ENCODE measurements at places on chromosomes 11 and 22.

DNA sequence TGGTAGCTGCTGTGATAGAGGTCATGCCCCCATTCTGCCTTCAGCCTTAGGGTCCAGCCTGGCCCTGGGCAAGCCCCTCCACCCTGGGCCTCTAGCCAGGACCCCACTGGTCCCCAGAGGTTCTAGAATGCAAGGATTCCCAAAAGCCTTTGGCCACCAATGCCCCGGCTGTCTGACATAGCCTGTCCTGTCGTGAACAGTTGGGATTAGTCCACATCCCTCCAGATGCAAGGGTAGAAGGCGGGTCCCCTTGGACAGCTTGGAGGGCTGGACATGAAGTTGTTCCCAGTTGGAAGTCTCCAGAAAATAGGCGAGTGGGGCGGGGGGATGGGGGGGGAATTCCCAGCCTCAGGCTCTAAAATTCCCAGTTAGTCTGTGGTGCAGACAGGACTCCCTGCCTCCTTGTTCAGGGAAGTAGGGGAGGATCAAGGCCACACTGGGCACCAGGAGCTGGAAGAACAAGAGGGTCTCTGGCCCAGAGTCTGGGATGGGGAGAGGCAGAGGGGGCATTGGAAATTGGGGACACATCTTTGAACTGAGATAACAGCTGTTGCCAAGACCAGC, 5.2 kb upstream of the ADORA2A start:
- no peak overlapping the region for H3K27ac ChIP-seq
- H3K4me3 ChIP-seq: no peak overlapping the region
- no peaks in the 10 kb centered on the region for H3K36me3 ChIP-seq
- no peak for DNase-seq
- peaks cover 27% of the 10 kb centered on the region for H3K4me1 ChIP-seq

- H3K4me1 ChIP-seq: no peaks in the 10 kb centered on the region
- H3K27ac ChIP-seq: no peak overlapping the region
- no peaks in the 10 kb centered on the region for H3K36me3 ChIP-seq
- H3K27me3 ChIP-seq: no peaks in the 10 kb centered on the region
- no peak overlapping the region for H3K4me3 ChIP-seq
Observed at GRCh38 chr11:124970925-124971324, 16.9 kb downstream of the CCDC15 start.

- no peak for DNase-seq
- H3K4me3 ChIP-seq: no peak overlapping the region
- no peaks in the 10 kb centered on the region for H3K27me3 ChIP-seq
- H3K36me3 ChIP-seq: no peaks in the 10 kb centered on the region
Observed at GRCh38 chr11:60966890-60967289, 4.6 kb upstream of the CD6 start.

DNA sequence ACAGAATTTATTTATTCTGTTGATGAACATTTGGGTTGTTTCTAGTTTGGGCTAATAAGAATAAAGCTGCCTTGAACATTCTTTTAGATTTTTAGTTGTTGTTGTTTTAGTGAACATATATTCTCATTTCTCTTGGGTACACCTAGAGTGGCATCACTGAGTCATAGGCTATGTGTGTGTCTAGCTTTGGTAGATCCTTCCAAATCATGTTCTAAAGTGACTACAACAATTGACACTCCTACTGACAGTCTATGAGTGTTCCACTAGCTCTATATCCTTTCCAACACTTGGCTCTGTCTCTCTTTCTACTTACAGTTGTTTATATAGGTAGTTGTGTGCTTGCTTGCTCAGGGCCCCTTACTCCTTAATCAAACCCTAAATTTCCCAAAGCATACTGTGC, 346.0 kb upstream of the NCAM1 start:
- H3K4me1 ChIP-seq: no peaks in the 10 kb centered on the region
- H3K27me3 ChIP-seq: no peaks in the 10 kb centered on the region
- H3K27ac ChIP-seq: no peak overlapping the region
- H3K36me3 ChIP-seq: no peaks in the 10 kb centered on the region

Data from CD4-positive, alpha-beta memory T cell (primary cell).